Dorsolateral prefrontal cortex (tissue), 122 donors: ENCODE measurements at places on chromosomes 5 and 9. TPM values are rescaled to one million over a fixed set of nuclear protein-coding genes. Genes with fewer than 3 reads are reported as not detected.

GRCh38 chr5:72597456-72597948 is 90.3 kb upstream of the ZNF366 start:
- DNase-seq, result no peak

The NR4A3 gene
- 8.4 TPM for total RNA-seq

DNA sequence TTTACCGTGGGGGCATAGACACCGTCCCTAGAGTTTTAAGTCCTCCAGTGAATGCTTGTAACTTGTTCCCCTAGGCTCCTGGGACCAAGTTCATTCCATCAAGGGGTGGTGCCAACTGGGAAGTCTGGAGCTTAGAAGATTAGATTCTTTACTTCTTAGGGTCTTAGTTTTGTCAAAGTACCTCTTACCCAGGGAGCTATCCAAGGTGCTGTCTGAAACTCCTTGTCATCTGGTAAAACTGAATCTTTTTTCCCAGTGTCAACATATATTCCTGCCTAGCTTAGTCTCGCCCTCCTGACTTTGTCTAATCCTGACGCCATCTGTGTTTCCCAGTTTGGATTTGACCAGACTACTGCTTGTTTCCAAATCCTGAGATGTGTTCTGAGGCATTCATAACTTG is 41.6 kb downstream of the MAMDC2 start:
- no peak for DNase-seq

The CATSPER3 gene
- 1.2 TPM for total RNA-seq

The FOXD4L4 gene
- total RNA-seq, result 3.5 TPM

GRCh38 chr5:180178531-180179441 is 30.2 kb downstream of the RASGEF1C start:
- DNase-seq, result no peak
